ENCODE measurements at places on chromosomes 12 and 14.

DNA sequence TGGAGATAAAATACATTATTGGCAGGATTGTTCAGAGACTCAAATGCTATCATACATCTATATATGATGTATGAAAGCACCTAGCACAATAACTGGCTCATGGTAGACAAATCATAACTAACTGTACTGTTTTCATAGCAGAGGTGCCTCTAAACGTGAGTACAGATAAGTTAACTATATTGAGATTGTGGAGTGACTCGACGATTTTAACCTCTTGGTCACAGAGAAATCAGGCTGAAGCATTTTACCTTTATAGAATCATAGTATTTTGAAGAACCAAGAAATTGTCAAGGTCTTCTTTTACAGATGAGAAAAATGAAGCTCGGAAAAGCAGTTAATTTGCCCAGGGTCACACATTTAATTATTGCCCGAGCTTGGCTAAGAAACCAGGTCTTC, 666 bp upstream of the DERA start:
- no peak for DNase-seq

GRCh38 chr14:32985866-32986265, 47.2 kb downstream of the NPAS3 start:
- no peak for DNase-seq

GRCh38 chr12:116924558-116925453, 14.1 kb downstream of the FBXW8 start:
- peak; percentile 58 for DNase-seq

- DNase-seq, result no peak
These were observed 15.4 kb downstream of the ISCA2 start for GRCh38 chr14:74508844-74509428.

DNA sequence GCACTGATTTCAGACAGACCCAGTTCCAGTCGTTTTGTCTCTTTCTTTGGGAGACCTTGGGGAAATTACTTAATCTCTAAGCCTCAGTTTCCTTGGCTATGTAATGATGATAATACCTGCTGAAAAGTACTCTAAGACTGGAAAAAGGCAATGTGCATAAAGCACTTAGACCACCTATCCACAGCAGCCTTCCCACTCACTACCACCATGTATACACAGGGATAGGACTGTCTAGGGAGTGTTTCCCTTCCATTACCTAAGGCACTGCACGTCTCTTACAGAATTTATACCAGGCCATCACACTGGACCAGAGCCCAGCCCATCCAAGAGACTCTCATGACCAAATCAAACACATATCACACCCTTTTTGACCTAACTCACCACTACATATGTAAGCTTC, 6.3 kb downstream of the RPS29 start:
- DNase-seq, result no peak

GRCh38 chr14:77989441-77989991, 180.7 kb upstream of the NRXN3 start:
- DNase-seq, result no peak

Measured in activated CD4-positive, alpha-beta memory T cell treated with anti-CD3 and anti-CD28 coated beads for 36 hours (primary cell).